ENCODE measurements at places on chromosomes 2 and 18. TPM values are rescaled to one million over a fixed set of nuclear protein-coding genes. Genes with fewer than 3 reads are reported as not detected.

GRCh38 chr2:42498497-42498896 lies 4.7 kb upstream of the KCNG3 start:
- DNase-seq = no peak

DNA sequence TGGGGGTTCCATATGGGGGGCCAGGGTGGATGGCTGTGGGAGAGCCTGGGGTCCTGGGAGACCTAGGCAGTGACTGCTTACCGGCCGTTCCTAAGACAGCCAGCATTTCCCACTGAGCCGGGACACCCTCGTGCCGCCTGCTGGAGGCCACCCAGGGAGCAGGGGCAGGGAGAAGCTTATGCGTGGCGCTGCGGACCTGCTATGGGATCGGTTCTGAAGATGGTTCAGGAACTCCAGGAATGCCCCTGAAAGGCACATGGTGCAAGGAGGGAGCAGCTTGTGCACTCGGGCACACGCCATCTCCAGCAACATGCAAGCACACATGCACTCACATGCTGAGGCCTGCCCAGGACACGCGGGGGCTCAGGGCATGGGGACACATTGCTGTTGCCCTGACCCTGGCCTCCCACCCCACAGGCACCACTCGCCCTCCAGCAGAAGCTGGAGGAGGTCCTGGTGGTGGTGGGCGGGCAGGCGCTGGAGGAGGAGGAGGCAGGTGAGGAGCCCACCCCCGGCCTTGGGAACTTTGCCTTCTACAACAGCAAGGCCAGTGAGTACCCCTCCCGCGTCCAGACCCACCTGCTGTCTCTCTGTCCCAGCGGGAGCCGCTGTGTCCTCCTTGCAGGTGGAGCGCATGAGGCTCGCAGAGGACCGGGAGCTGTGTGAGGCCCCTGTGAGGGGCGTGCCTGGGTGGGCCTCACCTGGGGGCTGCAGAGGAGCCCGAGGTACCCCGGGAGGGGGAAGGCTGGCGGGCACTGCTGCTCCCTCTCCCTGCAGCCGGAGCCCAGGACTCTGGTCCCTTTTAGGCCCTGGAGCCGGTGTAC lies 4.1 kb downstream of the KLHL30 start:
- no peak for DNase-seq

DNA sequence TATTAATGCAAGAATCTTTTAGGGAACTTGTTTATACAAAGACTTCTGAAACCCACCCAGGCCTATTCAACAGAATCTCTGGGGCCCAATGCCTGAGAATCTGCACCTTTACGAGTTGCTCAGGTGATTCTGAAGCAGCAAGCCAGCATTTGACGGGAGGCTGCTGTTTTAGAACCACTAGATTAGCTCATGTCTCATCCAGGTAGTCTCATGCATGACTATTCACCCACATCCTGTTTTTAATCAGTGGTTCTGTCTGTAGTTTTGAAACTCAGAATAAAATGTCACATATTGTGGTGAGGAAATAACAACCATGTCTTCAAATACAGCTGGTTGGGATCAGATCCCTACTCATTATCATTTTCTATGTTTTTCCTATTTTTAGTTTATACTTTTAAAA lies 39.5 kb downstream of the CYTIP start:
- no peak for DNase-seq

DNA sequence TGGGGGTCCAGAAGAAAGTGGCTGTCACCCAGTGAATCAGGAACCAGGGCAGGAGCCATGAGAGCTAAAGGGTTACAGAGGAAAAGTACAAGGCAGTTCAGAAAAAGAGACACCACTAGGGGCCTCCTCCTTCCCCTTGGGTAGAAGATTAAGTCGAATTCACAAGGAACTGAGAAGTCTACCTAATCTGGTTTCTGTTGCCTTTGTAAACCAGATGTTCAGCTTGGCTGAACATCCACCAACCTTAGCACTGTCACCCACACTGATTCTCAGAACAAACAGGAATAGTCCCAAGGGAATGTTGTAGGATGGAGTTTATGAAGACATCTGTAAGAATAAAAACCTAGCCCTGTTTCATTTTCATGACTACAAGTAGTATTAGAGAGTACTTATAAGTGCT lies 90.4 kb upstream of the NOSTRIN start:
- no peak for DNase-seq

- DNase-seq = no peak
These were observed 2.3 kb upstream of the CTIF start for GRCh38 chr18:48536516-48536915.

DNA sequence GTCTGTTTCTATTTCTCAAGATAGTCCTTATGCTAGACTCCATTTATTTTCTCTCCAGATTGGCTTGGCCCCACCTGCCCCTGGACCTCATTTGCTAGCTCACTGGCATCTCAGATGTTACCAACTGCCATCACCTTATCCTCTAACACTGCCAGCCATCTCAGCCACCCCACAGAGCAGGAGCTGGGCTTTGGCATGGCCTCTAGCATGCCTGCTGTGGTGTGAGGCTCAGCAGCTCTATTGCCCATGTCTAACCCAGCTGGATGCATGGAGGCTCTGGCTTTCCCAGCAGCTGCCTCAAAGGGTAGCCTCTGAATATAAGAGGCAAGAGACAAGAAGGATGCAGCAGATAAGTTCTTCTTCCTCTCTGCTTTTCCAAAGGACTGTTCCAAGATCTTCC lies 373.4 kb downstream of the TNS1 start:
- DNase-seq = no peak

DNA sequence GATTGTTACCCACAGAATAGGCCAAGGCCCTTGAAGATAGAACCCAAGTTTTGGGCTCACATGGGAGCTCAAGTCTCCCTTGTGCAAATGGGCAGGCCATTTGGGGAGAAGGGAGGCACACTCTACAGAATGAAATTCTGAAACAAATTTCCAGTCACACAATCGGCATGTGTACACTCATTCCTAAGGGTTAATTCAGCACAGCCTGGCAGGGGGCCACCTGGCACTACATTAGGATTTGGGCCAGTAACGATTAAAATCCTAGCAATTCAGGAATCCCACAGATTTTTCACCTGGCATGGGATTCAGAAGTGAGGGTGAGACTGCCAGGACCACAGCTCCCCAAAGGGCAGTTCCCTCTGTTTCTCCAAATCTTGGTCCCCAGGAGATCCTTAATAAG lies 46.4 kb downstream of the BMP10 start:
- DNase-seq = no peak

GRCh38 chr18:50410008-50410407 lies 35.2 kb downstream of the SKA1 start:
- no peak for DNase-seq

GRCh38 chr2:130370490-130370889 lies 14.6 kb downstream of the PTPN18 start:
- DNase-seq = no peak

GRCh38 chr2:96684883-96685576 lies 42.5 kb downstream of the FER1L5 start:
- DNase-seq = peak; percentile 5

- no peak for DNase-seq
These were observed 33.5 kb downstream of the GRHL1 start for GRCh38 chr2:9984871-9985480.

- no peak for DNase-seq
These were observed 11.0 kb downstream of the SLC4A3 start for GRCh38 chr2:219638217-219638947.

- peak; percentile 24 for DNase-seq
These were observed 112.6 kb upstream of the PXDN start for GRCh38 chr2:1856922-1857321.

GRCh38 chr18:47191961-47192360 lies 15.8 kb upstream of the IER3IP1 start:
- no peak for DNase-seq

DNA sequence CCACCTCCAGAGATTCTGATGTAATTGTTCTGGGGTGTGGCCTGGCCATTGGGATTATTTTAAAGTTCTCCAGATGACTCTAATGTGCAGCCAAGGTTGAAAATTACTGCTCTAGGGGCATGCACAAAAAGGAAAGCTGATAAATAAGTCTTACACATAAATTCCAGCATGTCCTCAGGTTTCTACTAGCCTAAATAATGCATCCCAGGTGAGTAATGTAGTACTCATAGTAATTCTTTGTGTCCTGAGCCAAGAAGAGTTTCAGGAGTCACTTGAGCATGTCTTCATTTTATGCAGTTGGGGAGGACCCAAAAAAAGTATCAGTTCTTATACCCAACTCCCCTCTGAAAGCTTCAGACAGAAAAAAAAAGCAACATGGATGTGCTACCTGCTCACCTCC lies 130.1 kb upstream of the SP5 start:
- no peak for DNase-seq

DNA sequence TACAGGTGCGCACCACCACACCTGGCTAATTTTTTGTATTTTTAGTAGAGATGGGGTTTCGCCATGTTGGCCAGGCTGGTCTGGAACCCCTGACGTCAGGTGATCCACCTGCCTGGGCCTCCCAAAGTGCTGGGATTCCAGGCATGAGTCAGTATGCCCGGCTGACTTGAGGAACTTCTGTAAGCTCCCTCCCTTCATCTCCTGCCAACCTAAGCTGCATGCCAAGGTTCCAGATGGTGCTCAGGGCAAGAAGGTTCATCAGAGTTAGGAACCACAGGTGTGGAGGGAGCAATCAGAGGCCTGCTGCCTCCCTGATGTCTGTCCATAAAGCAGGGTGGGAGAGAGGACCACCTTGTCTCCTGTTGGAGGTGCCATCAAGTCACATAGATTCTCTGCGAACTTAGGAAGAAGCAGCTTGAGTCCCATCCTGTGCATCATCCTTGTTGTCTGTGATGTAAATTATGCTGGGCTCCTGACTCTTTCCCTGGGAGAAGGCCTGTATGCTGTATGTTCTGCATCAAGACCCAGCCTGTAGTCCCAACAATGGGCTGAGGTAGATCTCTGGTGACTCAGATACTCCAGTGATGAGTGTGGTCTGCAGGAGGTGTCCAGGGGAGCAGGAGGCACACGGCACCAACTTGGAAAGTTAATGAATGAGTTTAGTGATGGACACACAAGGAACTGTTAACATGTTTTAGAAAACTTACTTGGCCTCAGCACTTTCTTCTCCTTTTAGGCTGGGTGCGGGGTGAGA lies 53.1 kb downstream of the TMEM17 start:
- no peak for DNase-seq

- no peak for DNase-seq
These were observed 8.7 kb downstream of the PHOSPHO2 start for GRCh38 chr2:169702996-169703395.

- no peak for DNase-seq
These were observed 208.9 kb upstream of the BOD1L2 start for GRCh38 chr18:56937874-56938430.

- no peak for DNase-seq
These were observed 157.1 kb downstream of the BCL2 start for GRCh38 chr18:63162271-63163014.

GRCh38 chr2:133442393-133442792 lies 125.9 kb downstream of the NCKAP5 start:
- DNase-seq = no peak

- no peak for DNase-seq
These were observed 301.8 kb downstream of the XIRP2 start for GRCh38 chr2:167190053-167190452.

GRCh38 chr2:119871725-119872124 lies 112.0 kb downstream of the PTPN4 start:
- DNase-seq = no peak

DNA sequence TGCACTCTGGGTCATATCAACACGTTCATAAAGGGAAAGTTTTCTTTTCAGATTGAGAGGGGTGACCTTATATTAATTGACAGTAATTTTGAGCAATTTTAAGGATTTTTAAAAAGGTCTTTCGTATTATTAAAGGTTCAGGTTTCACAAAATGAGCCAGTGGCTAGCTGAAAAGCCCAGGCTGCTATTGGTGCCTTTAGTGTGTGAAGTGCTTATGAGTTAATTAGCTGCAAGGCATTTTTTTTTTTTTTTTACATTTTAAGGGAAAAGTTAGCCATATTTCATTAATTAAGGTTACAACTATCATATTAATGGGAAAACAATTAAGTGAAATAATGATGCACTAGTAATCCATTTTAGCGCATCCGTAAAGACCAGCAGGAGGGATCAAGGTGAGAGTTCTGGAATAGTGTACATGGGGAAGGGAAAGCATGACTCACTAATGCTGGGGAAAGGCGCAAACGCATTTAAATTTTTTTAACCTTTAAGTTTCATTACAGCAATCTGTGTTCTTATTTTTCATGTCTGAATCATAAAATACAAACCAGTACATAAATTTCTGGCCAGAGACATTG lies 200.0 kb downstream of the ZNF407 start:
- DNase-seq = no peak

DNA sequence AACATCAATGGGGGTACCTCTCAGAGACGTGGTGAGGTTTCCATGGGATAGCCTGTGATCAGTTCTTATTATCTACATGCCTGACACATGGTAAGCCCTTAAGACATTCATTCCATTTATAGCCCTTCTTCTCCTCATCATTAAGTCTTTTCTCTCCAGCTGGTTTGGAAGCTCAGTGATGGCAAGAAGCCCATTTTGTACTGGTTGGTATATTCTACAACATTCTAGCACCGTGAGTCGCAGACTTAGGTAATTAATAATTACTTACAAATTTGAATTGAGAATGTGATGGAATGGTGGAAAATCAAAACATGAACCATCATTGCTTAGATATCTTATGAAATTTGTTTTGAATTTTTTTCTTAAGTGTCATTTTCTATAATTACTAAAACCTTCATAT lies 472.6 kb downstream of the DLGAP1 start:
- DNase-seq = no peak

- peak; percentile 35 for DNase-seq
These were observed 39.6 kb downstream of the ZFP36L2 start for GRCh38 chr2:43186679-43187374.

GRCh38 chr2:62741127-62741526 lies 35.6 kb downstream of the EHBP1 start:
- no peak for DNase-seq

XPO1 gene
- 494 TPM for total RNA-seq

CELF4 gene
- 46.2 TPM for total RNA-seq

CFAP65 gene
- total RNA-seq = 0.79 TPM

KYNU gene
- 2.4 TPM for total RNA-seq

ACKR3 gene
- 52.0 TPM for total RNA-seq

COLEC11 gene
- 31.1 TPM for total RNA-seq

TMEM237 gene
- 45.3 TPM for total RNA-seq

IL36B gene
- total RNA-seq = not detected

RAPGEF4 gene
- 31.1 TPM for total RNA-seq

PSMA8 gene
- total RNA-seq = not detected
